ENCODE measurements at places on chromosomes 4 and X.

DNA sequence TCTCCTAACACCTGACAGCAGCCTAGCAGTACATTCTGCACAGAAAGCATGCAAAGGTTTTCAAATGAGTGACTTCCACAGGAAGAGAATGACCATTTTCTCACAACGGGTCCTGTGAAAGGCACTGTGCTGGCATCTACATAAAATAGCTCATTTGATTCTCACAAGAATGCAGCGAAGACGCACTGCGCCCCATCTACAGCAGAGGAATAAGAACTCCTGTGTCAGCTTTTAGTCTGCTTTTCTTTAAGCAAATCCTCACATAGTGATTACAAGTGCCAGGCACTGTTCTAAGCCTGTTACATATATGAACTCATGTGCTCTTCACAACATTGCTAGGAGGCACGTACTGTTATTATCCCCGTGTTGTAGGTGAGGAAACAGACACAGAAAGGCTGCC, 62.5 kb downstream of the AFAP1 start:
- DNase-seq, result no peak

- no peak for DNase-seq
These were observed 23.0 kb upstream of the CPLX1 start for GRCh38 chr4:848803-849477.

- DNase-seq, result no peak
These were observed 8.4 kb upstream of the C4orf54 start for GRCh38 chr4:99665983-99666382.

- DNase-seq, result no peak
These were observed 80.3 kb upstream of the LSM6 start for GRCh38 chr4:146095091-146095690.

DNA sequence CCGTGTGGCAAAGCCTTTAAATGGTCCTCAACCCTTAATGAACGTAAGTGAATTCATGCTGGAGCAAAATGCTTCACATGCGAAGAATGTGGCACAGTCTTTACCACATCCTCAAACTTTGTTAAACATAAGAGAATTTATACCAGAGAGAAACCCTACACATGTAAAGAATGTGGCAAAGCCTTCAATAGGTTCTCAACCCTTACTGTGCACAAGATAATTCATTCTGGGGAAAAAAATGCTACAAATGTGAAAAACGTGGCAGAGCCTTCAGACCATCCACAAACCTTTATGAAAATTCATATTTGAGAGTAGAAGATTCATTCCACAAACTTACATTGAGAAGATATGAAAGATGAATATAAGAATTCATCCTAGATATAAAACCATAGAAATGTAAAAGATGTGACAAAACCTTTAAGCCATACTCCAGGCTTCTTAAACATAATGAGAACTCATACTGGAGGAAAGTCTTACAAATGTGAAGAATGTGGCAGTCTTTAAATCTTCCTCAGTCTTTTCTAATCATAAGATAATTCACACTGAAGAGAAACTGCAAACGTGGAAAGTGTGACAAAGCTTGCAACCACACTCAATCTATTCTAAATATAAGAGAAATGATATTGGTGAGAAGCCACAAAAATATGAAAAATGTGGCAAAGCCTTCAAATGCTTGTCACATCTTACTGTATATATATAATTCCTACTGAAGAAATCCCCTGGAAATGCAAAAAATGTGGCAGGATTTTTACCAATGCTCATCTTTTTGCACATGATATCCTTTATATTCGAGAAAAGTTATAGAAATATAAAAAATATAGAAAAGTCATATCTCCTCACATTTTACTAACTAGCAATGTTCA, 36.9 kb downstream of the ZNF141 start:
- no peak for DNase-seq

- no peak for DNase-seq
These were observed 554.8 kb upstream of the TENM3 start for GRCh38 chr4:181688432-181688831.

GRCh38 chr4:25815586-25815985, 47.2 kb downstream of the SEL1L3 start:
- DNase-seq, result no peak

DNA sequence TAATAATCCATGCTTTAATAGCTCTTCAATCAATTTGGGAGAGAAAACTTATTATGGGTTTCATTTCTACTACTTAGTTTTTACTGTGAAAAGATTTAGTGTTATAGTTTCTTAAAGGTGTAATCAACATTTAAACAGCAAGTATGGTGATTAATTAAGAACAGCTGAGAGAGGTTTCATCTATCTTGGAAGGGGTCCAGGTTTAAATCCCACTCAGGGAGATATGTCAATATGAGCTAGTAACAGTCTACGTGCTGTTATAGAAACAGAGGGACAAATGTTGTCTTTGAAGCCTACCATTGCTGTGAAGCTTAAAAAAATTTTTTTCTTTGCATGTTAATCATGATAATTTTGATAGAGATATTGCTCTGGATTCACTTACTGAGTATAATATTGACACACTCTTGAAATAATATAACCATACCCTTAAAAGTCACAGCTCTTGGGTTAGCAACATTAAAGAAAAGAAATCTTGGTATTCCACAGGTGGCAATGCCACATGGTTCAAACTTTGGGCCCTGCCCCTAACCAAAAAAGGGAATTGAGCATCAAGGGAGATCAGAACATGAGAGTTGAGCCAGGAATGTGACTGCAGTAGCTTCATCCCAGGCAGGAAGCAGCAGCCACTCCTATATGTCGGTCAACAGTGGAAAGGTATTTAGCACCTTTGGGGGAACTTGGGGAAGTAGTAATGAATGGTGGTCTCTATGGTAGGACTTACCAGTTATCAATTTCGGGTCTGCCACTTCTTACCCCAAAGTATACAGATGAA, 107.8 kb downstream of the ANK2 start:
- DNase-seq, result no peak

Measured in caudate nucleus (tissue), 63 donors.